ENCODE measurements at places on chromosomes 1 and 21. TPM values are rescaled to one million over a fixed set of nuclear protein-coding genes. Genes with fewer than 3 reads are reported as not detected.

DNA sequence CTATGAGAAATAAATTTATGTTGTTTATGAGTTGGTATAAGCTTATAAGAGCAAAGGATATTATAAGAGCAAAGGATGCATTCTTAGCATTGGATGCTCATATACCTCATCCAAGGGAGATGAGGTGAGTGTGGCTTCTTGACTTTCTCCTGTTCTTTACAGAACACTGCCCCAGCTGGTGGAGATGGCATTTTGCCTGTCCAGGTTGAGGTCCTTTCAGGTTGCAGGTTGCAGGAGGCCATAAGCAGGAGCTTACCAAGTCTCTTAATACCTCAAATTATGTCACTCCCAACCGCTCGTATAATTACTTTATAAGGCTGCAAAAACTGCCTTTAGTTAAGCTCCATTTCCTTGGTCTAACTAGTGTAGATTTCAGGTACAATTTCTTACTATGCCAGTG is 66.7 kb downstream of the RPE65 start:
- H3K4me3 ChIP-seq: no peak overlapping the region
- no peaks in the 10 kb centered on the region for H3K27me3 ChIP-seq
- no peak overlapping the region for H3K27ac ChIP-seq
- H3K36me3 ChIP-seq: no peaks in the 10 kb centered on the region

- H3K27me3 ChIP-seq: no peaks in the 10 kb centered on the region
- H3K4me1 ChIP-seq: peaks cover 13% of the 10 kb centered on the region
- H3K4me3 ChIP-seq: no peak overlapping the region
- H3K36me3 ChIP-seq: no peaks in the 10 kb centered on the region
- DNase-seq: no peak
- H3K27ac ChIP-seq: no peak overlapping the region
Measured at GRCh38 chr1:205272536-205272935, 44.8 kb downstream of the TMCC2 start.

TLCD4 gene
- 7.1 TPM for total RNA-seq

- H3K4me1 ChIP-seq: no peaks in the 10 kb centered on the region
- peaks cover 2% of the 10 kb centered on the region for H3K36me3 ChIP-seq
- H3K4me3 ChIP-seq: no peak overlapping the region
- no peak for DNase-seq
- no peaks in the 10 kb centered on the region for H3K27me3 ChIP-seq
- no peak overlapping the region for H3K27ac ChIP-seq
Measured at GRCh38 chr1:180117764-180118116, 36.9 kb upstream of the QSOX1 start.

GRCh38 chr1:167110586-167110985 is 16.7 kb downstream of the STYXL2 start:
- DNase-seq: no peak
- H3K36me3 ChIP-seq: no peaks in the 10 kb centered on the region
- no peak overlapping the region for H3K4me3 ChIP-seq

- H3K27me3 ChIP-seq: no peaks in the 10 kb centered on the region
- no peak for DNase-seq
- no peaks in the 10 kb centered on the region for H3K36me3 ChIP-seq
- no peak overlapping the region for H3K4me3 ChIP-seq
Measured at GRCh38 chr1:107724648-107725047, 240.3 kb downstream of the VAV3 start.

TRNP1 gene
- total RNA-seq: 38.3 TPM

SPATA21 gene
- total RNA-seq: not detected

NMNAT2 gene
- total RNA-seq: 2.0 TPM

ACTL8 gene
- not detected for total RNA-seq

GRCh38 chr1:212760126-212760823 is 31.3 kb downstream of the NSL1 start:
- no peaks in the 10 kb centered on the region for H3K27me3 ChIP-seq
- H3K4me1 ChIP-seq: no peaks in the 10 kb centered on the region
- H3K36me3 ChIP-seq: peaks cover 6% of the 10 kb centered on the region
- no peak overlapping the region for H3K27ac ChIP-seq

DNA sequence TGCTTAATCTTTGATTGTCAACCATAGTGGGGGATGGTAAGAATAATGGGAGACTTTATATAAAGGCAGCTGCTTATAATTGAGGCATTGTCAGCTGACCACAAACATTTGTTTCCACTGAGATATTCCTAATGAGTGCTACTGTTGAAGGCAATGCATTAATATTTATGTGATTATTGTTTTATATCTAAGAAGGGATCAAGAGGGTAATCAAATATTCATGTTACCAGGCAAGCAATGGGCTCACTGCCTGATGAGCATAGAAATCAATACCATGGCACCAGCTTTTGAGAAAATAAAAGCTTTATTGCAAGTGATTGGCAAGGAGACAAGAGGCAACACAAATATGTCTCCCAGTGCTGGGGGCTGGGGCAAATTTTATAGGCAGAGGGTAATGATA is 706.7 kb upstream of the ADAMTS5 start:
- DNase-seq: no peak
- no peaks in the 10 kb centered on the region for H3K27me3 ChIP-seq
- H3K4me3 ChIP-seq: no peak overlapping the region
- no peaks in the 10 kb centered on the region for H3K4me1 ChIP-seq

CELA3B gene
- total RNA-seq: not detected

- H3K27me3 ChIP-seq: no peaks in the 10 kb centered on the region
- no peak for DNase-seq
- H3K4me1 ChIP-seq: peaks cover 3% of the 10 kb centered on the region
- H3K4me3 ChIP-seq: no peak overlapping the region
- no peak overlapping the region for H3K27ac ChIP-seq
- H3K36me3 ChIP-seq: no peaks in the 10 kb centered on the region
Measured at GRCh38 chr1:62307895-62308492, 11.2 kb downstream of the KANK4 start.

AIRE gene
- total RNA-seq: 0.25 TPM

- H3K36me3 ChIP-seq: no peaks in the 10 kb centered on the region
- DNase-seq: peak; percentile 24
- H3K27ac ChIP-seq: no peak overlapping the region
- no peaks in the 10 kb centered on the region for H3K4me1 ChIP-seq
- no peak overlapping the region for H3K4me3 ChIP-seq
Measured at GRCh38 chr1:8947127-8947691, 1.5 kb downstream of the CA6 start.

- no peaks in the 10 kb centered on the region for H3K27me3 ChIP-seq
- H3K36me3 ChIP-seq: no peaks in the 10 kb centered on the region
- no peak overlapping the region for H3K4me3 ChIP-seq
Measured at GRCh38 chr1:99533909-99534637, 111.8 kb upstream of the PALMD start.

DNA sequence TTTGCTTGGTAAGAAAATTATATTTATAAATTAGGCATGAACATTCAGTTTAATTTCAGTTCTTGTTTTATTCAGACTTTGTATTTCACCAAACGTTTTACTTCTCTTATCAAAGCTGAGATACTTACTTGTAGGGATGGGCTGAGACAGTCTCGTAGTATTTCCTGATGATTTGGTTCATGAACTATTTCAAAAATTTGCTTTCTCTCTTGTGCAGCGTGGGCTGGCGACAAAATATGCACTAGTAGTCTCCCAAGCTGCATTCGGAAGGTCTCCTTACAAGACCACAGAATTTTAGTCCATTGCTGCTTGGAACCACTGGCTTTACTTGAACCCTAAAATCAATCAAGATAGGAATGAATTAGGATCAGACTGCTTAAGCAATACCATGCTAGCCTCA is 91.7 kb upstream of the GNG4 start:
- H3K27me3 ChIP-seq: no peaks in the 10 kb centered on the region
- DNase-seq: no peak
- H3K4me1 ChIP-seq: no peaks in the 10 kb centered on the region
- H3K36me3 ChIP-seq: no peaks in the 10 kb centered on the region
- no peak overlapping the region for H3K27ac ChIP-seq

GRCh38 chr1:172378109-172378760 is 42.2 kb upstream of the C1orf105 start:
- no peak for DNase-seq
- peaks cover 10% of the 10 kb centered on the region for H3K4me1 ChIP-seq

- no peaks in the 10 kb centered on the region for H3K4me1 ChIP-seq
- DNase-seq: no peak
- no peak overlapping the region for H3K4me3 ChIP-seq
- H3K27ac ChIP-seq: no peak overlapping the region
- H3K36me3 ChIP-seq: no peaks in the 10 kb centered on the region
Measured at GRCh38 chr21:16370186-16370585, 640.4 kb downstream of the USP25 start.

LCE1B gene
- not detected for total RNA-seq

DNA sequence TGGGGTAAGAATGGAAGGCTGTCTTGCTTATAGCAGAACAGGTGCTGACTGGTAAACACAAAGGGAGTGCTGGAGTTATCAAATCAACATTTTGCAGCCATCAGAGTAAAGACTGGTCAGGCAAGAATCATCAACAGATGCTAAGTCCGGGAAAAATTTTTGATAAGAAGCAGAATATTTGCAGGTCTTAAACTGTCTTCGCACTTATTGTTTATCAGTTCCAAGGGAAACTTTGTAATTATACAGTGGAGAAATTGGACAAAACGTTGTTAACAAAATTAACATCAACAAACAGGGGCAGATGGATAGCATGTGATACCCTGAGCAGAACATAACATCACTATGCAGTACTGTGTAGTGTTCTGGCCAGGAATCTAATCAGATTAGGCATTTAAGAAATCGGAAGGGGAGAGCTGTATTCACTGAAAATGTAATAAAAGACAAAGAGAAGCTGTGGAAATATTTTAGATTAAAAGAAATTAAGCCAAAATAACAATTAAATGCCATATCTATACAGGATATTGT is 127.1 kb downstream of the DAB1 start:
- no peak for DNase-seq
- no peak overlapping the region for H3K4me3 ChIP-seq
- H3K36me3 ChIP-seq: no peaks in the 10 kb centered on the region
- H3K4me1 ChIP-seq: no peaks in the 10 kb centered on the region

- H3K4me3 ChIP-seq: no peak overlapping the region
- H3K4me1 ChIP-seq: no peaks in the 10 kb centered on the region
- no peaks in the 10 kb centered on the region for H3K27me3 ChIP-seq
- DNase-seq: no peak
- H3K27ac ChIP-seq: no peak overlapping the region
- no peaks in the 10 kb centered on the region for H3K36me3 ChIP-seq
Measured at GRCh38 chr1:234320549-234320948, 52.7 kb upstream of the COA6 start.

DNA sequence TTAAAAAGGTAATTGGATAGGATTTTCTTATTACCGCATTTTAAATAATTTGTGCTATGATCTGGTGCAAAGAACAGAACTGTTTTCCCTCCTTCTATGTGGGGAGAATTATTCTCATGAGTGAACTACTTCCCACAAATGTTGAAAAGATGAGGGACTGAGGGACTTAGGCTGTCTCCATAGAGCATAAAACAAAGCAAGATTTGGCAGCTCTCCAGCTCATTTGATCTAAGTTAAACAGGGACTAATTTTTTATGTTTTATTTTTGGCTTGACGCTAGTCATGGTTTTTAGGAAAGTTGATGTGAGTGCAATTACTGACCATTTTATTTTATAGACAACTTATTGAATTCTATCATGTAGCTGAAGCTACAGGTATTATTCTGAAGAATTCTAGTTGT is 362.3 kb downstream of the HLX start:
- H3K36me3 ChIP-seq: no peaks in the 10 kb centered on the region
- H3K4me1 ChIP-seq: no peaks in the 10 kb centered on the region
- peak; percentile 27 for DNase-seq
- no peak overlapping the region for H3K4me3 ChIP-seq
- no peaks in the 10 kb centered on the region for H3K27me3 ChIP-seq
- H3K27ac ChIP-seq: no peak overlapping the region

DNA sequence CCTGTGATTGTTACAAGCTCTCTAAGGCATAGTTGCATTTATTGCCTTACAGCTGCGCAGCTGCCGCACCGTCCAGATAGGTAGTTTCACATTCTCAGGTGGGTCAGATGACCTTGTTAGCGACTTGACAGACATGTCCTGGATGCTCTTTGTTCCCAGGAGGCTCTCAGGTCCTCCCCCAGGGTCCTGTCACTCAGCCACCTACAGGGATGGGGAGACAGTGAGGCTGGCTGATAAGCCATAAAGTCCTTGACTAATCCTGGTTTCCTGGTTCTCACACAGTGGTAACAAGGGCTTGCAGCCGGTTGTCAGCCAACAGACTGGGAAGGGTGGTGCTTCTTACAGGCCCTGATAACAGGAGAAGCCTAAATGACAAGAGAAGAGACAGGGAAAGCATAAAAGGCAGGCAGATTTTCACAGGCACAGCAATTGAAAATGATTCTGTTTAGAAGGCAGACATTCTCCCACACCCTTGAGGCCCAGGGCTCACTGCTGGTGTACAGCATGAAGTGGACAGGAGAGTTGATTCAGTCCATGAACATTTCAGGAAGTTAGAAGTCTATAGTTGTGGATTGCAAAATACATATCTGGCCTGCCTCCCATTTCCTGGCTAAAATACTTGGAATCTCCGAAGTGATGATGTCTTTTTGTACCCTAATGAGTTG is 2.9 kb downstream of the ARF1 start:
- H3K4me1 ChIP-seq: peaks cover 53% of the 10 kb centered on the region
- peak overlapping the region; percentile 93 for H3K4me3 ChIP-seq
- no peaks in the 10 kb centered on the region for H3K27me3 ChIP-seq
- DNase-seq: peak; percentile 46

DNA sequence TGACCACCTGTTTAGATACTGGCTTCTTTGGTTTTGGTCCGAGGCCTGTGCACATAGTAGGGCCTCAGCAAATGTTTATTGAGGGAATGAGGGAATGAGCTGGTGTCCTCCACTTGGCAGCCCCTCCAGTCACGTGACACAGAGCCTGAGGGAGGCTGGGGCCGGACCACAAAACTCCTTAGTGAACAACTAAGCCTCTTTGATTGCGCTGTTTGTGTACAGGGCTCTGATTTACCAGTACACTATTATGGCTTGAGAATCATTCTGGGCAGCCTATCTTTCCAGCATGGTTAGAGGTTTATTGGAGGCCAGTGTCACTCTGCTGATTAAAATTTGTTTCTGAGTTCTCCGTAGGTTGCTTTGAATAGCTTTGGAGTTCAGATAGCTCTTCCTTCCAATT is 10.2 kb upstream of the LRRN2 start:
- no peak for DNase-seq
- H3K4me1 ChIP-seq: no peaks in the 10 kb centered on the region
- no peaks in the 10 kb centered on the region for H3K36me3 ChIP-seq
- no peak overlapping the region for H3K27ac ChIP-seq
- no peaks in the 10 kb centered on the region for H3K27me3 ChIP-seq

- no peak overlapping the region for H3K4me3 ChIP-seq
- peak overlapping the region; percentile 9 for H3K27ac ChIP-seq
- peak; percentile 30 for DNase-seq
- H3K4me1 ChIP-seq: peaks cover 24% of the 10 kb centered on the region
Measured at GRCh38 chr21:42622284-42622683, 31.1 kb upstream of the PDE9A start.

OR6N1 gene
- total RNA-seq: not detected

- no peaks in the 10 kb centered on the region for H3K36me3 ChIP-seq
- H3K4me3 ChIP-seq: no peak overlapping the region
- no peak overlapping the region for H3K27ac ChIP-seq
Measured at GRCh38 chr21:32455548-32455947, 43.0 kb downstream of the EVA1C start.
